ENCODE measurements at places on chromosomes 2 and 18.
A peak's percentile ranks its signal among the peaks of the same experiment; 100 is the strongest.

- no peak for DNase-seq
Measured at GRCh38 chr18:59779979-59780378, 82.8 kb upstream of the CCBE1 start.

DNA sequence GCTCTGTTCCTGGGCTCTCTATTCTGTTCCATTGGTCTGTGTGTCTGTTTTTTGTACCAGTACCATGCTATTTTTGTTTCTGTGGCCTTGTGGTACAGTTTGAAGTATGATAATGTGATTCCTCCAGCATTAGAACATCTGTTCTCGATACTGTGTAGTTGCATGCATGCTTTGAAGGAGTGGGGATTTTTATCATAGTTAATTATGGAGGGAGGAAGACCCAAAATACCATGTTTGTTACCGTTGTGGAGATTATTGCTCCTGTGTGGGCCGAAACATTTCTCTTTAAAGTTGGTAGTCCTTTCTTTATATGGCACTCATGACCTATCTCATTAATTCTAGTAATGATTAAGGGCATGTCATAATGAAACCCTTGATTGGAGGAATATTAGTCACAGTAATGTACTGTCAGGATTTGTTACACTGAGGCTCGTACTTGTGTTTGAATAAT is 87.6 kb downstream of the TTC27 start:
- no peak for DNase-seq

DNA sequence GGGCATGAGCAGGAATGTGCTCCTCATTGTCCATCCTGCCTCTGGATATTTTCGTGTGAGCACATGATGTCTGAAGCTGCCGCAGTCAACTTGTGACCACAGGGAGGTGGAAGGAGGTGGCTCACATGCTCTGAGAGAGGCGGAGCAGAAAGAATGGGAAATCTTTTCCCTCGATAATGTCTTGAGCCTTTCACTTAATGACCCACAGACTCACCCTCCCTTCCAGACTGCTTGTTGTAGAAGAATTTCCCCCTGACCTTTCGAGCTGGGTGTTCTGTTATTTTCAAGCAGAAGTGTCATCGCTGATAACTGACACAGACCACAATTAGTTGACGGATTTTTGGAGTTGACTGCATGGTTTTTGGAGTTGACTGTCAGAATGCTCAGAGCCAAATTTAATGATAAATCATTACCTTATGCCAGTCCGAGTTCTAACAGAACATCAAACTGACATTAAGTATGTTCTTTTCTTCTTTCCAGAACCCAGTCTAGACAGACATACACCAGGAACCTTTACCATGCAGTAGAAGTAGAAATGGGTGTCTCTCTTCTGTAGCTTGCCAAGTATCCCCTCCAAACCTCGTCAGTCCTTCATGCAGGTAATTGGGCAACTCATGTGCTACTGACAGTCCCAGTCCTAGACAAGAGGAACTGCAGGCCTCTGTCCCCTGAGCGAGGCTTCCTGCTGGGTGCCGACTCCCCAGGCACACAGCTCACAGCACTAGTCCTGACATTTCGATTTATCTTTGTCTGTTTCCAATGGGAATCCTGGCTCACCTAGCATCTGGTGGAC is 29.4 kb upstream of the RTTN start:
- DNase-seq = no peak

GRCh38 chr2:161134547-161135518 is 25.4 kb upstream of the TANK start:
- DNase-seq = peak; percentile 23

DNA sequence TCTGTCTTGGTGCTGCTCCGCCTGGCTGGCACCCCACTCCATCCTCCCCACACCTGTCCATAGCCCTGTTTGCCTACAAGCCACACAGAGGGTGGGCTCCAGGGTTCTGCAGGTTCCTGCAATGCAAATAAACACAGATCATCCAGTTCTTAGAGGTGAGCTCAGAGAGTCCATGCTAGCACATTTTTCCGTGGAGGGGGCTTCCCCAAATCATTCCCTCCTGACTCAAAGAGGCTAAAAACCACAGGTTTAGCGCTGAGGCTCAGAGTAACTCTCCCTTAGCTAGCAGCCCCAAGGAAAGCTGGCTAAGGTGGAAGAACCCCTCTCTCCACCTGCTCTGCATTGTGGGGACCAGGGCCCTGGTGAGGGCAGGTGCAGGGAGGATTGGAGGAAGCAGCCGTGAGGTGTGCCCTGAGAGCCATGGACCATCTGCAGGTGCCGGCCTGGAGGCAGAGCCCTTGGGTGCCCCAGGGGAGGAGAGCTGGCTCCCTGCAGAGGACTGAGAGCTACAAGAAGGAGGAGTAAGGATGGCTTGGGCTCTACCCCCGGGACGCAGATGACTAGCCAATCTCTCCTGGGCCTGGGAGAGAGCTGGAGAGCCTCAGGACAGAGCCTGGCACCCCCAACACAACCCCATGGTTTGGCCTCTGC is 23.8 kb upstream of the TEX44 start:
- no peak for DNase-seq

DNA sequence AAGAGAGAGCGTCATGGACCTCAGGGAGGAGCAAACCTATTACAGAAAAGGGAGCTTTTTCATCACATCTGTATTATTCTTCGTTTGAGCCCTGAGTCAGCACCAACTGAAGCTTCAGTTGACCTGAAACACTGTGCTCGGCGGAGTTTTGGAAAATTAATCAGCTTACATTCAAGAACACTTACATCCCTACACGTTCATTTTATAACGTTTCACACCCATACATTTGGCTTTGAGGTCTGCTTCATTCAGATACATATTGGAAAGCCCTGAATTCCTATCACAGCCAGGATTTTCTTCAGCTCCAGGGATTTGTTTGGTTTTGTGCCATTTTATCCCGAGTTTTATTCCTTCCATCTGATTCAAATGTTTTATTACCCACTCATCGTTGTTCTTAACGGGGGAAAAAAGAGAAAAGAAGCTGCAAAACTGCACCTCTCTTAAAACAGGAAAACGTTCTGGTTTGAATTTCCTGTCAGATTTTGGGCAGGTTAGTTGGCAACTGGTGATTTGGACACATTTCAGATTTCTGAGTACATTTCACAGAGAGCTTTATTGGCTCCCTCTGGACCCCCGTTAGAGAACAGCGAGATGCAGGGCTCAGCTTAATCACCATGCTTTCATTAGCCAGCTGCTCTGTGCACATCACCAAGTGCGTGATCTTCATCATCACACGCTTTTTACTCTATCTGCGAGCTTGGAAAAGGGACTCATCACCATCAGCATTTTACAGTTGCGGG is 88.8 kb downstream of the CDC42EP3 start:
- DNase-seq = no peak

DNA sequence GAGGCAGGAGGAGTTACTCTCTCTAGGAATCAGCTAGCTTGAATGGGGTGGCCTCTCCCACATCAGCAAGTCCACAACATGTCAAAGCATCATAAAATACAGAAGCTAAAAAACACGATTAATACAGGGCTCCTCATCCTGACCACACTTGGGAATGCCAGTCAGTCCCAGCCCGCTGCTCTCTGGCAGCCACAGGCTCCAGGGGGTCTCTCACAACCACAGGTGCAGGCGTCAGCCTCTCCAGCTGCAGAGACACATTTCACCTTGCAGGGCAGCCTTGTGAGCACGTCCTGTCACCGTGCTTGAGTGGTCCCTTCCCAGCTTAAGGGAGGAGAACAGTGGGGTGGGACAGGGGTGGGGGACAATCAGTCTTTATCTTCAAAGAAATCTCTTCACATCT is 137.4 kb upstream of the SH3BP4 start:
- DNase-seq = no peak

GRCh38 chr2:28080911-28081310 is 190.4 kb downstream of the BABAM2 start:
- DNase-seq = no peak

GRCh38 chr18:5532066-5532465 is 11.7 kb downstream of the EPB41L3 start:
- no peak for DNase-seq

DNA sequence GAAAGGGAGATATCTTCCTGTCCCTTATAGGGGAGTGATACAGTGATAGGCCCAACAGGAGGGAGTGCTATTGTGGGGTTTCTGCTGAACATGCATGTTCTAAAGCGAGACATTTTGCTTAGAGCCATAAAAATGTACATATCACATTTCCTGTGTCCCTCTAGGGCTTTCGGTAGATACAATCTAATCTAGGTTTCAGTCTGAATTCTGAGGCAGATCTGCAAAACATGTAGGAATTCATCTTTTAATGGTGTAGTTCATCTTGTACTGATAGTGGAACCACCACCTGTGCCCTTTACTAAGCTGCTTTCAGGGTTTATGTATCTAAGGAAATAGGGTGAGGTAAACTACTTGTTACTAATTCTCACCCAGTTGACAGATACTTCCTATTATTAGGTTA is 73.8 kb downstream of the SPTBN1 start:
- DNase-seq = no peak

DNA sequence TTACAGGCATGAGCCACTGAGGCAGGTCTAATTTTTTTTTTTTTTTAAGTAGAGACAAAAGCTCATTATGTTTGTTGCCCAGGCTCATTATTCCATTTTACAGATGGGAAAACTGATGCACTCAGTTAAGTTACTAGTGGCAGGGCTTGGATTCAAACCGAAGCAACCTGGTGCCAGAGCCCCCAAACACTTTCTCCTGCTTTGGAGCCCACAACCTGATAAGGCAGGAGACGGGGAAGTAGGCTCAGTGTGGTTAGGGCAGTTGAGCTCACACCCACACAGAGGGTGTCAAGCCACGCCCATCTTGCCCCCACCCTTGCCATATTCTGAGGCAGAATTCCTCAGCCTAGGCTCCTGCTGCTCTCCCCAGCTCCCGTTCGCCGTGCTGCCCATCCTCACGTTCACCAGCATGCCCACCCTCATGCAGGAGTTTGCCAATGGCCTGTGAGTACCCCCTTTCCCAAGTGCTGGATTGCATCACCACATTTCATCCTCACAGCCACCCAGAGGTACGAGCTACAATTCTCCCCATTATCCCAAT is 5.8 kb upstream of the CTDSP1 start:
- no peak for DNase-seq

- DNase-seq = no peak
Measured at GRCh38 chr2:157843935-157844334, 32.2 kb downstream of the ACVR1 start.

GRCh38 chr2:69717186-69717585 is 24.7 kb upstream of the ANXA4 start:
- no peak for DNase-seq

DNA sequence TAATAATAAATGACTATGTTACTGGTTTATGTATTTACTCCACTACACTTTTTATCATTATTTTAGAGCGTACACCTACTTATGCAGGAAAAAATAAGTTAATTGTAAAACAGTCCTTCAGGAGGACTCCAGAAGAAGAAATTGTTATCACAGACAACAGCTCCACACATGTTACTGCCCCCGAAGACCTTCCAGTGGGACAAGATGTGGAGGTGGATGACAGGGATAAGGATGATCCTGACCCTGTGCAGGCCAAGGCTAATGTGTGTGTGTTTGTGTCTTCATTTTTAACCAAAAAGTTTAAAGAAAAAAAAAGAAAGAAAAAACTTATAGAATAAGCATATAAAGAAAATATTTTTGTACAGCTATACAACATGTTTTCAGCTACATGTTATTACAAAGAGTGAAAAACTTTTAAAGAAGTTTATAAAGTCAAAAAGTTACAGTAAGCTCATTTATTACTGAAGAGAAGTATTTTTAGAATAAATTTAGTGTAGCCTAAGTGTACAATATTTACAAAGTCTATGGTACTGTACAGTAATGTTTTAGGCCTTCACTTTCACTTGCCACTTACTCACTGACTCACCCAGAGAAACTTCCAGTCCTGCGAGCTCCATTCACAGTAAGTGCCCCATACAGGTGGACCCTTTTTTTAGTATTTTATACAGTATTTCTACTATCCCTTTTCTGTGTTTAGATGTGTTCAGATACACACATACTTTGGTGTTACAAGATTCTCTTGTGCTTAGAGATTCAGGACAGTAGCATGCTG is 7.5 kb downstream of the TGFBRAP1 start:
- no peak for DNase-seq

DNA sequence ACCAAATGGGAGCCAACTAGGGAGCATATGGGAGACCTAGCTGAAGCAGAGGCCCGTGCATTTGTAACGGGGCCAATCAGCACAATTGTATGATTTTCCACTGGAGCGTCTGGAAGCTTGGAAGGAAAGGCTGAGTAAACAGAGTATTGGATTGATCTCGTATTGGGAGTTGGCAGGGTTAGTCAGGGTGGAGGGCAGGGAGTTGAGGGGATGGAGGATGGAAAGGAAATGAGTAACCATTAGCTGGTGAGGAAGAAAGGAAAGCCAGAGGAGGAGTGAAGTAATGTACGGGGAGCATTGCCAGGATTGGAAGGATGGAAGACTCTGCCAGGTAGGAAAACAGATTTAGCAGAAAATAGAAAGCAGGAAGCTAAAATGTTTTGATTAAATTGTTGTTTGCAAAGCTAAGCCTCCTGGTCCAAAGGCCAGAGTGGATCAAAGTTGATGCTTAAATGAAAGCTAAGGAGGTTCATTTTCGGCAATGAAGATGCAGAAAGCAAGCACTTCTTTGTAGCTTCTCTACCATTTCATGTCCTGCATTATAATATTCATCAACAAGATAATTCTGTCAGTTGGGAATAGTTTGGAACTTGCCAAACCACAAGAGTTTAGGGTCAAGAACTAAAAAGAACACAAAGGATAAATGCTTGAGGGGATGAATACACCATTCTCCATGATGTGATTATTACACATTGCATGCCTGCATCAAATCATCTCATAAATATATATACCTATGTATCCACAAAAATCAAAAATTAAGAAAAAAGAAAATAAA is 75.6 kb upstream of the TTN start:
- DNase-seq = no peak

- no peak for DNase-seq
Measured at GRCh38 chr2:73701968-73702665, 35.0 kb downstream of the TPRKB start.

DNA sequence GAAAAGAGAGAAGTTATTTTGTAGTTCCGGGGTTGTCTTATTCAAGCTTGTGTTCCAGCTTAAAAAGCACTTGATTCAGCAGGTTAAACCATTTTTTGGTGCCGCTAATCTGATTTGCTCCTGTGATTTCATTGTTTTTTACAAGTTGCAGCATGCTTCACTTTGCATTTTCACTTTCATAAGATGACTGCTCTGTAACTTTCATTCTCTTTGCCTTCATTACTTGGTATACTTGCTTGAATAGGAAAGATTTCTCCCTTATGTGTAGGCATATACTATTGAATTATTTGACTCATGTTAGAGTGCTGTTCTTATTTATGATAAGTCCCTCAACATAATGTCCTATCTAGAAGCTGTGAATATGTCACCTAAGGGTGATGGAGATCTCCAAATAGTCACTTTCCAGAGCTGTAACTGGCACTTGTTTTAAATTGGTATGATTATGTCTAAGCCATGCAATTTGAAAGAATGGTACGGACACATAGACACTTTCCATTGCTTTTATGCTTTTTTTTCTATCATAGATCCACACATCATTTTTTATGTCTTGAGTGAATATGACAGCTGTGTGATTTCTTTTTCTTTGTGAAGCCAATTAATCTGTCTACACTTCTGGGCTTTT is 254.5 kb downstream of the DSEL start:
- DNase-seq = no peak

- DNase-seq = peak; percentile 10
Measured at GRCh38 chr2:239991689-239992314, 33.3 kb downstream of the NDUFA10 start.
